HepG2 (cell line): ENCODE measurements at places on chromosomes 1 and 21. TPM values are rescaled to one million over a fixed set of nuclear protein-coding genes. Genes with fewer than 3 reads are reported as not detected.

The MRPS21 gene
- 64.2 and 77.5 TPM in 2 replicates for total RNA-seq

The LAX1 gene
- not detected in 2 replicates for total RNA-seq

The NIBAN1 gene
- not detected in 2 replicates for total RNA-seq

DNA sequence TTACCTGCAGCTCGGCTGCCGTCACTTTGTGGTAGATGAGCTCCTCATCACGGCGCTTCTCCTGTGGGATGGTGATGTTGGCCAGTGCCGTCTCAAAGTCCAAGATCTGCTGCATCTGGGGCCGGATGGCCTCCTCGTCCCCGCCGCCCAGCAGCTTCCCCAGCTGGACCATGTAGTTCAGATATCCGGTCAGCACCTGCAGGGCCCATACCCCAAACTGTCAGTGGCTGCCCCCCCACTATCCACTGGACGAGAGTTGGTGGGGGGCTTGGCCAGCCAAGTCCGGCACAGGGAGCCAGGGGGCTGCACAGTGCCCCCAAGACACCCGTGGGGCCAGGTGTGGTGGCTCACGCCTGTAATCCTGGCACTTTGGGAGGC, 34.3 kb downstream of the ECE1 start:
- no peak for DNase-seq

GRCh38 chr1:171772312-171772711, 9.1 kb upstream of the METTL13 start:
- DNase-seq, result no peak

DNA sequence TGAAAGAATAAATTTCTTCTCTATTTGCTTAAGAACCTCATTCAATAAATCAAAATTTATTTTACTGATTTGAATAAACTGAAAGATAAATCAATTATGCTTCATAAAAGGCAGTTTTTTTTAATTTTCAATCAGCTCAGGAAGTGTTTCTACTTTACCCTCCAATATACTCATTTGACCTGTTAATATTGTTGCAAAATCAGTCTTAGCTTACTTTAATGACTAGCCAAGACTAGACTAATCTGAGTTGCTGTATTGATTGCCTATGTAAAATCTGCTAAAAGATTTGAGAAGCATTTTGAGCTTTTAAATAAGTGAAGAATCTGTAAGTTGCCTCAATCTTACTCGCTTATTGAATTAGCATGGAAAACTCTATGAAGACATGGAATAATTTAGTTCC, 179.1 kb upstream of the LYPLAL1 start:
- no peak for DNase-seq
